ENCODE measurements at places on chromosomes 12 and 14.

- DNase-seq, result no peak
Observed at GRCh38 chr12:49609875-49610154, 4.4 kb upstream of the FAM186B start.

DNA sequence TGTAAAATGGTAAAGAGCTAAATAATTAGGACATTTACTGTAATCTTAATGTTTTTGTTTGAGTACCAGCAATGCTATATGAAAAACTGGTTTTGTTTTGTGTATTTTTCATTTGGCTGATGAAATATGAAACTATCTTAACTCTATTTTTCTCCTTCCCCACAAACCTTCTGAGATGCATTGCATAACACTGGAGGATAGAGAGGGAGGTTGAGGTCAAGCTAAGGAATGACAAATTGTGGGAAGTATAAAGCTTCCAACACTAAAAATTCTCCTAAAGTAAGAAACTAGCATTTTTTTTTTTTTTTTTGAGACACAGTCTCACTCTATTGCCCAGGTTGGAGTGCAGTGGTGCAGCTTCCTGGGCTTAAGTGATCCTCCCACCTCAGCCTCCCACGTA lies 31.5 kb upstream of the SRP54 start:
- no peak for DNase-seq

- DNase-seq, result peak; percentile 92
Observed at GRCh38 chr12:53757101-53757770, 5.5 kb upstream of the CISTR start.

GRCh38 chr12:117114784-117115183 lies 15.6 kb upstream of the TESC start:
- DNase-seq, result no peak

- no peak for DNase-seq
Observed at GRCh38 chr12:87828382-87828973, 200.7 kb downstream of the C12orf50 start.

GRCh38 chr12:28870839-28871440 lies 278.1 kb upstream of the FAR2 start:
- no peak for DNase-seq

DNA sequence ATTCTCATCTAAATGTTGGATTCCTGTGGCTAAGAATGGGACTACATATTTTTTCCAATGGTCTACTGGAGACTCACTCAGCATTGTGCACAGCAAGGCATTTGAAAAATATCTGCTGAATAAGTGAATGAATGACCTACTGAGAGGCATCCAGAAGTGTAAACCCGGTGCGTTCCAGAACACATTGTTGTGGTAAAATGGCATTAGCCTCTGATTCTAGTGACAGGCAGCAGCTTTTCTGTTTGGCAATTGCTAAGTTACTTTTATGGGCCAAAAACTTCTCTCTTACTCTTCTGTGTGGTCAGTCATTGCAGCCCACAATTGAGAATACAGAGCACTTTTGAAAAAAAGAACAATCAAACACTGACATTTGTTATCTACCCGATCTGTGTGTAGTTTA lies 36.5 kb downstream of the WIF1 start:
- no peak for DNase-seq

GRCh38 chr14:77108753-77109152 lies 10.7 kb downstream of the CIPC start:
- DNase-seq, result no peak

DNA sequence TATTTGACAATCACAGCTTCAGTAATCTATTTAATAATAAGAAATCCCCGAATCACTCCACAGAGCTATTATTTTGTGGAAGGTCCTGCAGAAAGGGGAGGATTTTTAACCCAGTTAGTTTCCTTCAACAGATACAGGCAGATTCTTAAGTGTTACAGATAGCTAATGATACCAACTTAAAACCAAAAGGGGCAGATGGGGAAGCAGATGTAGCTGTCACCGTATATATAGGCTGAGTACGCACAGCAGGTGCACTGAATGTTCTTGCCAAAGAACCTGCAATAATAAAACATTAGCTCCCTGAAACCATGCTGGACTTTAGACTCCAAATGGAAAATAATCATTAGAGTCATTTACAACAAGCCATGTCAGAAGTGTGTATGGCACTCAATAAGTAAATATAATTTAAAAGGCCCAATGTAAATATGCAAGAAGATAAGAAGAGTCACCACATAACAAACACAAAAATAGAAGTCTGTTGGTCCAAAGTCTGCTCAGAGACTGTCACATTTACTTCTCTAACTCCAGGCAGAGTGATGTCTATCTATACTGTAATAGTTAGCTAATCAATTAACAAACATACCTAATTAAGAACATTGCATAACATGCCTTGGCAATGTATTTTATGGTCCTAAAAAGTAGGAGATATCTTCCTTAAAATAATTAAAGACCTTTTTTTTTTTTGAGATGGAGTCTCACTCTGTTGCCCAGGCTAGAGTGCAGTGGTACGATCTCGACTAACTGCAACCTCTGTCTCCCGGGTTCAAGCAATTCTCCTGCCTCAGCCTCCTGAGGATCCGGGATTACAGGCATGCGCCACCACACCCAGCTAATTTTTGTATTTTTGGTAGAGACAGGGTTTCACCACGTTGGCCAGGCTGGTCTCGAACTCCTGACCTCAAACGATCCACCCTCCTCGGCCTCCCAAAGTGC lies 78.8 kb downstream of the SEC23A start:
- DNase-seq, result no peak

DNA sequence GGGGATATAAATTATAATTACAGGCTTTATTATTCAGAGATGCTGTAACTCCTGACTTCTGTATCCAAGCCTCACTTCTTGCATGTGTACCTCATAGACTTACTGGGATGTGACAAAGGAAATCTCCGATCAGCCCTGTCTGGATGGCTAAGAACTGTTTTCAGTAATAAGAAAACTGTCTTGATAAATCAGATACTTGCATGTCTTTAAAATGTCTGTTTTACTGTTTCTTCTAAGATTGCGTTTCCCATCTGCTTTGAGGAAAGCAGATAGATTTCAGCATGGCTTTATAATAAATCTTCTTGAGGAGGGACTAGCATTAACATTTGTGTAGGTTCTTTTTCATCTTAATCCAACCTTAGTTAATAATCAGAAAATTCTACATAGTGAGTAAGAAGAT lies 395.9 kb downstream of the EGLN3 start:
- no peak for DNase-seq

DNA sequence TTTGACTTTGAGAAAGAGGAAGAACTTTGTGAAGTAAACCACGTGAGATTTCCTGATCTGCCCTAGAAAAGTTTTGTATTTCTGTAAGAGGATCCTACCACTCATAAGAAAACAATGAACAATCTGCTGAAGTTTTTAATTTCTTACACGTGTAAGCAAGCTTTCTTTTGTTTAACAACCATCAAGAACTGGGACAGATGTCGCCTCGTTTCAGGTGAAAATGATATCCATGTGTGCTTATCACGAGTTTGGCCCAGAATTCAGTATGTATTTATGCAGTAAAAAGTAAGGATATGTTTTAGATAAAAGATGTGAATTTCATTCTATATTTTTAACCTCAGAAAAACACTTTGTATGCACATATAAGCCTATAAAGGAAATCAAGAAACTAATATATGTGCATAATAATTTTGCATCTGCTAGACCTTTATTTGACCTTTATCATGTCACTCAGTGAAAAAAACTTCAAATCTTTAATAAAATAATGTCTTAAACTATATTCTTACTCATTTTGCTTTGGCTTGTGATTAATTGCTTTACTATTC lies 56.9 kb upstream of the DHRS4 start:
- no peak for DNase-seq

DNA sequence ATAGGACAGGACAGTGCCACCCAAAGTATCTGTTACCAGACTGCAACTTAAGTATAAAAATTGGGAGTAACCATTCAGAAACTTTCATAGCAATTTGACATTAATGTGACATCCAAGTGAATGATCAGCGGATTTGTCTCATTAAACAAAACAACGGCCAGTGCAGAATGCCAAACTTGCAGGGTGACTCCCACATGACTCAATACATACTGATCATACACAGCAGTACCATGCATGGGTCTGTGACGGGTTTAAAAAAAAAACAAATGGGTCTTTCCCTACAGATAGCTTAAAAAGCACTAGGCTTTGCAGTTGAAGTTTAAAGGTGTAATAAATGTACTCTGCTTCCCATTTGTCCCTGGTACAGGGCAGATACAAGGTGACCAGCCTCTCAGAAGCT lies 116.6 kb downstream of the SLC35F4 start:
- no peak for DNase-seq

DNA sequence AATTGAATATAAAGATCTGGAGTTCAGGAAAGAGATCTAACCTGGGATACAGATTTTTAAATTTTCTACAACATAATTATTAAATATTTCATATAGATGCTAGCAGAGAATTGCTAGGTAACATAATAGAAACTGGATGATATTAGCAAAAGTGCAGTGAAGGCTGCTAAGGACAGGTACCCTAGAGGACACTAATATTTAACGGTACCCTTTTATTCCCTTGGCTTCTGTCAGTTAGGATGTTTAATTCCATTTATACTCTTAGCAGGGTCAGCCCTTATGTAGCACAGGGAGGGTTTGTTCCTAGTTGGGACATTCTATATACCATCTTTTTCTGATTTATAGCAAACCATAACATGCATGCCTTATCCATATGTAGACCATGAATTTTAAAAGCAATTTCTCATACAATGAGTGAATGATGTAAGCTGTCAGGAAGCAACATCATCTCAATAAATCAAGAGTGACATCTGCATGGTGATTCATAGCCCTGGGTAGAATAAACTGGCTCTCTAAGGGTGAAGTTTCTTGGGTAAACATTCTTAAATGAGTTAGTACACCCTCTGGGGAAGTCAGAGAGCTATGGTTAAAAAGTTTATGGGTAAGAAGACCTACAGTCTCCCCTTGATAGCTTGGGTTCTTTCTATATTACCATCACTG lies 404.4 kb upstream of the MGAT4C start:
- no peak for DNase-seq

DNA sequence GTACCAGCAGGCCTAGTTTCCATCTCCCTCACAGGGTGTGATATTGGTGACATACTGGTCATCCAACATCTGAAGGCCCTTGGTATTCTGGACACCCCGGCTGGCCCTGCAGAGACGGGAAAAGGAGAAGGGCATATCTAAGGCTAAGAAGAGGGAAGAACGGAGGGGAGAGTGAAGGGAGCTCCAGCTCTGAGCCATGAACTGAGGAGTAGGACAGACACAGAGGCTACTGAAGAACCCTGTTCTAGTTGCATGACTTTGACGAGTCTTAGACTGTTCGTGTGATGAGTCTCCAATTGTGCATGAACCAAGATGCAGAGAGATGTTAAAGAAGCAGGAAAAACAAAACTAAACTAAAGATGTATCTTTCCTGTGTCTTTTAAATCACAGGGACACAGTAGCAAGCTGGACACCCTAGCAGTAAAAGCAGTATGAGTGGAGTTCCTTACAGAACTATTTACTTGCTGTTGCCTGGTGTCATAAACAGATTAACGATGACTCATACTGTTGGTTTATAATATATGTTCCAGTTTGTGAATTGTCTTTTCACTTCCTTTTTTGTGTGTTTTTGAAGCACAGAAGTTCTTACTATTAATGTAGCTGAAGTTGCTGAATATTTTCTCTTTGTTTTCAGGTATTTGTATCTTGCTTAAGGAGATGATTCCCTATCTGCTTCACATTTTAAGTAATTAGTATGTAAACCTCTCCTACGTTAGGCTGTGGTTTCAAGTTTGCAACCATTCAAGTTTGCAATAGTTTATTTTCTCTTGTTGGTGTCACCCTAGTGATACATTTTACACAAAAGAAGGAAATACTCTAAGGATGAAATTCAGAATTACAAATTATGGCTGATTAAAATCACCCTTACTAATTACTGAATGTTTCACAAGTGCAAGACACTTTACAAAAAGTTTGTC lies 15.7 kb downstream of the FAR2 start:
- no peak for DNase-seq

DNA sequence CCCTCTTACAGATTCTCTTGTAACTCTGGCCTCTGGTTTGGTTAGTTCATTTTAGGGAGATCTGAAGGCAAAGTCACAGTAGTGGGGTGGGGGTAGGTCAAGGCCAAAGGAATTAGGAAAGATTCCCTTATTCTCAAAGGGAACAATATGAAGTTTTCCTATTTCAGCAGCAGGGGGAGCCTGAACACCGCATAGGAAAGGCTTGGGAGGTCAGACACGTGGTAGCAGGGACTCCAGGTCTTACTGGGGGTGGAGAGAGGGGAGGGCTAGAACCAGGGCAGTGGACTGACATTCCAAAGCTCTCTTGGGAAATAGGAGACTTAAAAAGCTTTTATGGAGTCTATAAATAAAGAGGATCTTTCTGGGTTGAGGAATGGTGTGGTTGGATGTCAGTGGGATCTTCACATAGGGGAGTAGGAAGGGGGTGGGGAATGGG lies 1.3 kb downstream of the ZC3H10 start:
- peak; percentile 62 for DNase-seq

DNA sequence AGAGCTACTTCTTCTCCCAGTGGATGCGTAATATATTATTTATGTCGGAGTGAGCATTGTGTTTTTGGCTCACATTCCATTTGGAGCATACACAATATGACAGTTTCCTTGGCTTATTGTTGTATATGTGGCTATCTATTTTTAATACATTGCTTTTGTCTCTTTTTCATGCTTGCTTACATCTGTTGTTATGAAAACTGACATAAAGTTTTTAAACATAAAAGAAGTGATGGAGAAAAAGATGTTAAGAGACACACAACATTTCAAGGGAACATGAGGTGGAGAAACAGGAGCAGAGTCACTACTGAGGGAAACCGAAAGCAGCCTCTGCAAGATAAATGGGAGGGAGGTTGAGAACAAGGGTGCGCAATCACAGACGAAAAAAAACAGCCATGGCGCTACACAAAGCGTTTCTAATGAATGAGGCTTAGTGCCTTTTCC lies 228.4 kb upstream of the NPAS3 start:
- DNase-seq, result no peak

- DNase-seq, result no peak
Observed at GRCh38 chr12:31004666-31005065, 69.0 kb upstream of the DDX11 start.

DNA sequence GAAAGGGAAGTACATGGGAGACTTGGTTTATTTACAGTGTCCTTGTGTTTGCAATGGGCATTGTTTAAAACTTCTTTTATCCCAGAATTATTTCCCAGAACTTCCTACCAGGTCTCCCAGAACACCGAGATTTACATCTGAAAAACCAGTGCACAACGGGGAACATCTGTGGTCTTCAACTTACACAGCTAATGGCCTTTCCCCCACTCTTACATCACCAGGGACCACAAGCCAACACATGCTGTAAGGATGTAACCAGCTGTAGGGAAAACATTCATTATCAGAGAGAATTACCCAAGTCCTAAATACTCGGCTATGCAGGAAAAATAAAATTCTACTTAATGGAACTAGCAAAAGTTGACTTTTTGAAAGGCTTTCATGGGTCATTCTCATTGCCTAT lies 267.6 kb downstream of the DUSP6 start:
- DNase-seq, result no peak

All from activated naive CD8-positive, alpha-beta T cell treated with anti-CD3 and anti-CD28 coated beads, Interleukin-2, amount 50 U/mL, for 24 hours (primary cell).